ENCODE measurements at places on chromosomes 3 and 15.

DNA sequence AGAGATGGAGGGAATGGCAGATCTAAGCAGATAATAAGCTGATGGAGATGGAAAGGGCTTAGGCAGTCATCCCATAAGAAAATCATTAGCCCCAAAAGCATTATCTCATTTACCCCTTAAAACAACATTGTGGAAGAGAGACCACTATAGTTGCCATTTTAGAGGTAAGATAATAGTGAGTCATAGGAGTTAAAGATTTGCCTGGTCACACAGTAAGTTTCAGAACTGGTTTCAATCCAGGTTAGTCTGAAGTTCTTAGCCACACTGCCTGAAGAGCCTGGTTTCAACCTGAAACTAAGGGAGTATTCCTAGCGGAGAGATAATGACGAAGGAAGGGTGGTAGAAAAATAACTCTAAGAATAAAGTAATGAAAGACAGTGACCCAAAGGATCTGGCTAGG lies 13.0 kb upstream of the UBR1 start:
- no peak for ATAC-seq

DNA sequence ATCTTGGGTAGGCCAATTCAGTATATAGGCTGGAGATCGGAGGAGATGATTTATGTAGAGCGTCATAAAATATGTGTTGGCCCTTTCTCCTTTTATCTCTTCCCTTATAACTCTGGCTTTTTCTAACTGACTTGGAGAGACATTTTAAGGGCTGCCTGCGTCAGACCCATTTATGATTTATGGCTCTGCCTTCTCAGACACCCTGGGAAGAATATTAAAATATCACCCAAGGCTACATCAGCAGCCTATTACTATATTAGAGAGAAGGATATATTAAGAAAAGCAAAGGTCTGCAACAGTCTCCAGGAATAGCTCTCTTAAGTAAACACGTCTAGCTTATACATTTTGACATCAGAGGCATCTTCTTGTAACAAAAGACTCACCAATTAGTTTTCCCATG lies 179.4 kb downstream of the SV2B start:
- ATAC-seq = no peak

DNA sequence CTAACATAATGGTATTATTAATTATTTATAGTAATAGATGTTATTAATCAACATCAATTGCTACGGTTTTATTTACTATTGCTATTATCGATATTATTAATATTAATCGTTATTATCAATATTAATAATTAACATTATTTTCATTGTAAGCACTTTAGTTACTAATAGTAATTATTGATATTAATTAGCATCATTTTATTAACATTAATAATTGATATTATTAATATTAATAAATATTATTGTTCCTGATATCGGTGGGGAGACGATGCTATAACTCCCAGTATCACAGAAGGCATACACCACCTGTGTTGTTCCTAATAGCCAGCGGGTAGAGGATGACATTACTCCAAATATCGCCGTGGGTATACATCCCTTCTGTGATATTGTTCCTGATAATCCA lies 335.5 kb downstream of the MEX3B start:
- no peak for ATAC-seq

DNA sequence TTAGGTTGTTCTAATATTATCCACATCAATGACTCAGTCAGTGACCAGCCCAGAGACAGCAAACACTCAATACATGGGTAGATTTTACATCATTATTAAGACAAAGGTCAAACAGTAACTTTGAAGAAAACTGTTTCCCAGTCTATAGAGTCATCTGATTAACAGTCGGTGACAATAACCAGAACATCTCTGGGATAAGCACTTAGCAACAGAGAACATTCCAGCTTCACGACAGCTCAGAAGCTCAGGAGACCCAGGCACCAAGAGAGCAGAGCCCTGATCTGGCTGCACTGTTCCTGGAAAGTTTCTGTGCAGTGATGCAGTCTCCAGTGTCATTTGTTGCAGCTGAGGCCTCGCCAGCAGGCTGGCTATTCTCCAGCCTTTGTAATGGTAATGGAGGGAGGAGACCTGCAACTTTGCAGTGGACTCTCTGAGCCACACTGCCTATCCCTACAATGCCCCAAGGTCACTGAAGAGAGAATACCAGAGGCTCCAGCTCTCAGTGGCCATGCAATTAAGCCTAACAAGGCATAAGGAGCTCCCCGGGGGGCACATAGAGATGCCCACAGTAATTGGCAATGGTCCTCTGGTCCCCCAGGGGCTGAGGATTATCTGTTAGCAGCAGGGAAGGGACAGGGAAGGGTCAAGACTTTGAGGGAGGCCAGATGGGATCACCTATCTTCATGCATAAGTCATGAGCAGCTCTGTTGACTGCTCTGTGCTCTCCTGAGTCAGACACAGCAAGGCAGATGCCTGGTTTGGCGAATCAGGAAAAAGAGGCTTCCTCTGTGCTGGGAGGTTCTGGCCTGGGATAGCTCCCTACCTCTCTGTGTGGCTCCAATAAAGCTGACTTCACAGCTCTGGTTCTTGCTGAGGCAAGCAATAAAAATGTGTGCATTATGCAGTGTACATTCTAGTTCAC lies 163.6 kb downstream of the CTNNB1 start:
- ATAC-seq = no peak

DNA sequence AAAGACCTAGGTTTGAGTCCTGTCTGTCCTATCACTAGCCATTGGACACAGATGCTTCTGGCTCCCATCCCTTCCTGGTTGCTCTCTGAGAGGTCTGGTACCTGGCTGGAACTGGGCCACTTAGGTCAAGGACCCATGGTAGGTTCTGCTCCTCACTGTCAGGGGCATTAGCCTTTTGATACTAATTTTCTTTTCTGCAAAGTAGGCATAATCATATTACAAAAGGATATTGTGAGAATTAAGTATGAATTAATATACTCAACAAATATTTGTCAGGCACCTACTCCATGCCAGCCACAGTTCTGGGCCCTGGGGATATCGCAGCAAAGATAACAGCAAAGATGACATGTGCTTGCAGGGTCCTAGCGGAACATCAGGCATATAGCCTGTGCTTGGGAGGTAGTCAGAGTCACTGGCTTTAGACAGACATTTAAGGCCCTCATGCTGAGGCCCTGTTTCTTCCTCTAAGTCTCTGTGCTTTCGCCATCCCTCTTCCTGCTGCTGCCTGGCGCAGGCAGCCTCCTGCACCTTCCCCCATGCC lies 25.6 kb upstream of the LCTL start:
- no peak for ATAC-seq

DNA sequence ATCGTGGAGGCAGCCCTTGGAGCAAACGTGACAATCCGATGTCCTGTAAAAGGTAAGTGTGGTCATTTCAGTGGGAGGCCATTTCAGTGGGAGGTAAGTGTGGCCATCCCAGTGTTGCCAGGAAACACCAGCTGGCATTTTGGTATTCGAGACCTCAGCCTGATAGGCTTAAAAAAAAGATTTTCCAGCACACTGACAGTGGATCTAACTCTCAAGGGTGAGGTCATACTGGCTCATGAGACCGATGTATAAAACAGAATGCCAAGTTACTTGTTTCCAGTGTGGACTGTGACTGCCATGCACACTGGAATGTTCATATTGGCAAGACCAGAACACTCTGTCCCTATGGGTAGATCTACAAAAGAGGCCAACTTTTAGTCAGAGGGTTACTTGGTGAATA lies 244.4 kb upstream of the GOLGA6L4 start:
- ATAC-seq = no peak

GRCh38 chr3:51860703-51861665 lies at the start of gene IQCF2:
TSS of gene IQCF2 (plus strand) at chr3:51861615. CDS start at chr3:51861667, 52 bp downstream.
- no peak for ATAC-seq

GRCh38 chr15:79635897-79636561 lies 203.9 kb downstream of the MINAR1 start:
- no peak for ATAC-seq

- ATAC-seq = no peak
Observed at GRCh38 chr3:42288385-42288784, 22.4 kb upstream of the CCK start.

DNA sequence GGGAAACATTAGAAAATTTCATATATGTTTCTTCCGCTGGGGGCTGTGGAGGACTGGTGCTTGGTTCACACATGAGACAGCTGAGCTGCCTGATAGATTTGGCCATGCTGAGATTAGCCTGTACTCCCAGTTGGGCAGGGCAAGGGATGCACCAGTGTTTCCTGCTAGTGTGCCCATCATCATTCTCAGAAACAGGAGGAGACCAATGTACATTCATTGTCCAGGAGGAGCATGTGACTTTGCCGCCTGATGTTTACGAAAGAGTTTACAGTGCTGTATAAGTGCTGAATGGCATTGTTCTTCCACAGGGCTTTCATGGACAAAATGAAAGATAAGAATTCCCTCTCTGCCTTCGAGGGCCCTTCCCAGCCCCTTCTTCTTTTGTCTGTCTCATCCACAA lies 311.1 kb upstream of the THBS1 start:
- no peak for ATAC-seq

DNA sequence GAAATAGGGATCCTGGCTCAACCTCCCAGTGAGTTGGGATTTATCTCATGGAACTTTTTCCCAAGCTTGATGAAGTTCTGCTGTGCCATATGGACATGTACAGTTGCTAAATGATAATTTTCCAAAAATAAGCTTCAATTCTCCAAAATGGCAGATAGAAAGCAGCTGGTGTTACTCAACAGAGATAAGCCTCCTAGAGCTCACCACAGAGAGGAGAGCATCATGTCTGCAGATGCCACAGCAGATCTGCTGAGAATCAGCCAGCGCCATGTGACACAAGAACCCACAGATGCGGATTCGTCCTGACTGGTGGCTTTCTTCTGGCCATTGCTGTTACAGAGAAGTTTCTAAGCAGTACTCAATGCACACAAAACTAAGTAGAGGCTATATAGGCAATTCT lies 50.6 kb downstream of the AGTR1 start:
- no peak for ATAC-seq

DNA sequence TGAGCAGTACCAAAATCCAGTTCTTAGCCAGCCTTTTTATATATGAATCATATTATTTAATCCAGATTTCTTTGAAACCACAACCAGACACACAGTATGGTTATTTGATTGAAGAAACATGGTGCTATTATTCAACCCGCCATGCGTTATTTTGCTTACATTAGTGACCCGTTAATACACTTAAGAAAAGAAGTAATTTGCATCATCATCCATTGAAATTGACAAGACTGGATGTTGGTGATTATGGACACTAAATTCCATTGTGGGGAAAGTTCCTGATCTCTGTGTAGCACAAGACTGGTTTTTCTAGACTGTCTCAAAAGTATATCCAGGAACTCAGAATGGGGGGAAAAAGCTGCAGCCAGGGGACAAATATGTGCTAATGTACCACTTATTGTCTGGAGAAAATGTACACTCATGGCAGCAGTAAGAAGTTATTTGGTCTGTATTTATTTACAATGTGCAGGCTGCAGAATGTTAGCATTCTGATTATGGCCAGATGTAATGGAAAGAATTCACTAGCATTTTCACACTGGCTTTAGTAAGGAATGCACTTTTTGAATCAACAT lies 80.3 kb downstream of the FILIP1L start:
- no peak for ATAC-seq

GRCh38 chr3:177751770-177752169 lies 554.5 kb upstream of the TBL1XR1 start:
- no peak for ATAC-seq

DNA sequence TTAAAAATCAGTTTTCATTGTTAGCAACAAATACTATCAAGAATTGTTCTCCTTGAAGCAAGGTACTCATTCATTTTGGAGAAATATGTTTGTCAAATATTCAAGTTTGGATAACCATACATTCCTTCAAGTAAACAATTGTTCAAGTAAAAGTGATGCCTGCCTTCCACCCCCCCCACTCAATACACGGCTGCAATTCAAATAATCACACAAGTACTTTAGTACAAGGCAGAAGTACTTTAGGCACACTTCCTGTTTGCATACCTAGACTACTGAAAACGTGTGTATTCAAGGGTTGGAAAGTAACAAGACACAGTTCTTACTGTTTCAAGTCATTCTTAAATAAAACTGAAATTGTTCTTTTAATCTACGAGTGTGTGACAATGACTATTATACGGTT lies 45.4 kb downstream of the TJP1 start:
- no peak for ATAC-seq

DNA sequence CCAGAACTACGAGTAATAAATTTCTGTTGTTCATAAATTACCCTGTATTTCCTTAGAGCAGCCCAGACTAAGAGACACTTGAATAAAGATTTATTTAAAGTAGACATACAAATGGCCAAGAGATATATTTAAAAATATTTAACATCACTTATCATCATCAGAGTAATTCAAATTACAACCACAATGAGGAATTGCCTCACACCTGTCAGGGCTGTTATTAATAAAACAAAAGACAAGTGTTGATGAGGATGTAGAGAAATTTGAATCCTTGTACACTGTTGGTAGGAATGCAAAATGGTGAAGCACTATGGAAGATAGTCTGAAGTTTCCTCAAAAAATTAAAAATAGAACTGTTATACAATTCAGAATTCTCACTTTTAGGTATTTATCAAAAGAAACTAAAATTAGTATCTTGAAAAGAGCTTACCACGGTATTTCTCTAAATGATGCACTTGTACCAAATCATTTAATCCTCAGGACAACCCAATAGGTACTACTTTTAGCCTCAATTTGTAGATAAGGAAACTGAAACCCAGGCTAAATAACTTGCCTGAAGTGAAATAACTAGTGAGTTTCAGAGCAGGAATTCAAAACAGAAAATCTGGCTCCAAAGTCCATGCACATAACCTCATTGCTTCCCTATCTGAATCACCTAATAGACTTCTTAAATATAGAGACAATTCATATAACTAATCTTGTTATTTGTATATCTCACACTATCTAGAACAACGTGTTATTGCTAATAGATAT lies 69.4 kb downstream of the ZBTB20 start:
- ATAC-seq = no peak

DNA sequence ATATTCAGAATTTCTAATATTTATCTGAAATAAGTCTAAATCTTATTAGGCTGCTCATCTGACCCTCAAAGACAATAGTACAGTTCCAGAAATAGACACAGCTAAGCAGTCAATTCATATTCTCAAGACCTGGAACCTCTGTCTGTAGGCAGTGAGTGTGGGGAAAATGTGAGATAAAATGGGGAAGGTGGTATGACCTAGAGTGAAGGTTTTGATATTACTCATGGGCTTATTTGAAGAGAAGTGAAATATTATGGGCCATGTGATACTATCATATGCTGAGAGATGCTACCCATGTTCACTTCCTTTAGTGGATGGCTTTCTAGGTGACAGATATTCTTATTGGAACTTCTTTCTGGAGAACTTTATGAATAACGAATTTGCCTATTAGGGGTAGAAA lies 33.5 kb downstream of the TGFBR2 start:
- no peak for ATAC-seq

DNA sequence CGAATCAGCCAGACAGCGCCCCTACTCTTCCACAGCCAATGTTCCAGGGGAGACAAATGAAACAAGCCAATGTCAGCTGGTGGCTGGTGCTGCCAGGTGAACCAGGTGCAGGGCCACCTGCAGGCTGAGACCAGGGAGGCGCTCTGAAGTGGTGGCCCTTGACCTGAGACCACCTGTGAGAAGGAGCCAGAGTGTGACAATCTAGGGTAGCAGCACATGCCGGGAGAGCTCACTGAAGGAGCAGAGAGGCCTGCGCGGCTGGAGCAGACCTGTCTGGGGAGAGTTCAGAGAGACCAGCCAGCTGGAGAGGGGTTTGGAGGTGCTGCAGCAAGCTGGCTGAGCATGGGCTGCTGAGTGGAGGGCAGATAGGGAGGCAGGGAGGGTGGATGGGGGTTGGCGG lies 693 bp upstream of the STAB1 start:
- ATAC-seq = no peak

Measured in gastroesophageal sphincter (tissue), 4 donors.